ENCODE measurements at places on chromosomes 11 and 22.

DNA sequence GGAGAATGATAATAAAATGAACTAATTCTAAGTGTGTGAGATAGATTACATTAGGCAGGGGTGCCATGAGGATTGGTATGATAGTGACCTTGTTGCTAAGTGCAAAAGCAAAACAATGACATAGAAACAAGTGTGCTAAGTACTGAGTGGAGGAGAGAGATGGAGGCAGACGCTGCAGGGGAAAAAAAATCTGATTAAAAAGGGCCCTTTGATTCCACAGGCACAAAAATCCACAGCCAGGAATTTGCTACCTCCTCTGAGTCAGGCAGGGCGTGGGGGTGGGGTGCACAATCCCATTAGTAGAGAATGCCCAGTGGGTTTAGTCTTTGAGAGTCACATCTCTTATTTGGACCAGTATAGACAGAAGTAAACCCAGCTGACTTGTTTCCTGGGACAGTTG, at the start of gene CNTF:
TSS of gene CNTF (plus strand) at position 322 of the 400 bp plus-strand sequence. CDS start 88 bp downstream, outside the sequence.
- no peak for DNase-seq

DNA sequence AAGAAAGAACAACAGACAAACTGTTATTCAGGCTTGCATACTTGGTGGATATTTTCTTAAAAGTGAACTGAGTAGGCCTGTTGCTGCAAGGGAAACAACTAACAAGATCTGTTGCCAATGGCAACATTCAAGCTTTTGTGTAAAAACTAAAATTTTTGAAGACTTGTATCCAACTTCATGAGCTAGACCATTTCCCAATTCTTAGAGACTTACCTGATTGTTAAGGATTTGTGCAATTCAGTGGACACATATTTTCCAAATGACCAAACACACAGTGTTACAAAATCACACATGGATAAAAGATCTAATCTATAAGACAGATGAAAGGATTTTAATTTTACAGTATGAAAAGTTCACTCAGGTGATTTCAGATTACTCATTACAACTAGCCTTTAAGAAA, 564.1 kb downstream of the CNTN5 start:
- DNase-seq = no peak

- DNase-seq = no peak
Observed at GRCh38 chr22:48941903-48942575, 885.6 kb downstream of the BRD1 start.

GRCh38 chr11:19232910-19233503, 7.7 kb downstream of the E2F8 start:
- no peak for DNase-seq

- DNase-seq = no peak
Observed at GRCh38 chr11:130732476-130732875, 183.8 kb downstream of the SNX19 start.

DNA sequence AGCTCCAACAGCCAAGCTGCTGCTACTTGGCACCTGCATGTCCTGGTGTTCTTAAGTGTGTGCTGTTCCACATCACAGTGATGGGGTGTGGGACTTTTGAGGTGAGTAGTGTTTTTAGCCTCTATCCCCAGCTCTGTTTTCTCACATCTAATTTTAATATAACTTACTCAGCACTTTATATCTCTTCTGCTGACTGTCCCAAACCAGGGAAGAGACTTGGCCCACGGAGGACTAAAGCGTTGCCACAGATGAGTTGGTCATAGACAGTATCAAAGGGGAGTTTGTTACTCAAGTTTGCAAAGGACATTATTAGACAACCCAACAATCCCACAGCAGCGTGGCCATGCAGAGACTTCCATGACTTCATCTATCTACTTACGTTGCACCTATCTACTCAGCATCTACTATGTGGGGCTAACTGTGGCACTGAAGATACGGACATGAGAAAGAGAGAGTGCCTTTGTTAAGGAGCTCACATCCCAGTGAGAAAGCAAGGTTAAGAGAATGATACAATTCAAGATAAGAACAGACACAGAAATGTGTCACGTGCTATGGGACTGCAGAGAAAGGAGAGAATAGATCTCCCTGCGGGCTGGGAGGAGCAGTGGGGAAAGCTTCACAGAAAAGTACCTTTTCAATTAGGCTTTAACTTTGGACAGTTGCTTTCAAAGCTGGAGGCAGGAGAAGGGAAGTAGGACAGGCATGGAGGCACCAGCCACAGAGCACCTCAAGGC, 82.4 kb downstream of the ME3 start:
- no peak for DNase-seq

DNA sequence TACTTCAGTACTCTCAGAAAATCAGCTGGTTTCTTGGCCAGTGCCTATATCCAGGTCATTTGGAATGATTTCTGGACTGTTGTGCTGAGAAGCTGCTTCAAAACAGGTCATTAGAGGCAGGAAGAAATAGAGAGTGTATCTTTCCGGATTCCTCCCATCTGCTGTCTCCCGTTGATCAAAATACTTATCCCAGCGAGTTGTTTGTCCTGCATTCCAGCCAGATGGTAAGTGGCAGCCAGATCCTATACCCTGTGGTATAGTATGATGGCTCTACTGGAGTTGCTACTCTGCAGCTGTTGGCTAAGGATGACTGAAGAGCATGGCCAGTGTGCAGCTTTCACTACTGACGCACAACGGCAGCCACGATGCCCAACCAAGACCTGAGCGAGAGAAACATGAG, 560.9 kb upstream of the ANO5 start:
- no peak for DNase-seq

- DNase-seq = no peak
Observed at GRCh38 chr22:47023871-47024270, 261.4 kb downstream of the TBC1D22A start.

GRCh38 chr11:128331317-128331716, 256.0 kb downstream of the ETS1 start:
- DNase-seq = no peak

GRCh38 chr11:110874437-110875030, 162.3 kb upstream of the ARHGAP20 start:
- DNase-seq = no peak

DNA sequence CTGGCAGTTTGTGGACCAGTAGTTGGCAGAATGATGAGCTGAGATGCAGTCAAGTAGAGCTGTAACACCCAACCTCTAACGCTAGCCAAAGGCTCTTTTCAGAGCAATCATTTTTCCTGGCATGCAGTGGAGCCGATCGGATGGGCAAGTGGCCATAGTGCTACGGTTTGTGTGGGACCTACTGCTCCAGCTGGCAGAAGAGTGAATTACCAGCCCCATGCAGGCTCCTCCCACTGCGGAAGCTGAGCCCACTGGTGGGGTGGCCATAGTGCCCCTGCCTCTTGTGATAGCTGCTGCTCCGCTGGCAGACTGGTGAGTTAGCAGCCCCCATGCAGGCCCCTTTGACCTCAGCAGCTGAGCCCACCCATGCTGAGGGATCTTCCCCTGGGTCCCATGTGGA, 27.0 kb upstream of the SC5D start:
- DNase-seq = no peak

DNA sequence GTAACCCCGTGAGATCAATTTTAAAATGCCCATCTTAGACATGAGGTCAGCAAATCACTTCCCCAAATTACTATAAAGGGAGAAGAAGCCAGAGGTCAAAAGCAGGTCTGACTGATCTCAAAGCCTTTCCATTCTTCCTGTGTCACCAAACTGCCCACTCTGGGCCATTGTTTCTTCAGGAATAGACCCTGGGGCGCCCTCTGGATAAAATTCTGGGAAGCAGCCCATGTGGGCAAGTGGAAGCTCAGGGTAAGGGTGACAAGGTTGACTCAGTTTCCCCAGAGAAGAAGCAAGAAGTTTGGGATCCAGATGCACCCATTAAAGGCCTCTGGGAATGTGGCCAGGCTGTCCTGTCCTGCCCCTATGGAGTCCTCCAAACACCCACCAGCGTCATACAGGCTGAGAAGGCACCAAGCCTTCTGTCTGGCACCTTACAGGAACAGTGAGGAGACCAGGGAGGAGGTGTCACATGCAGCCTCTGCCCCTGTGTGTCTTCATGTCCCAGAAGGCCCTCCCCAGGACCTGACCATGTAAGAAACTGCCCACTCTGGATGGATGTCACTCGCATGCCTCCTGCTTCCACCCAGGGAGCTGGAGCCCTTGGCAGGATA, 50.1 kb downstream of the CHST1 start:
- DNase-seq = no peak

DNA sequence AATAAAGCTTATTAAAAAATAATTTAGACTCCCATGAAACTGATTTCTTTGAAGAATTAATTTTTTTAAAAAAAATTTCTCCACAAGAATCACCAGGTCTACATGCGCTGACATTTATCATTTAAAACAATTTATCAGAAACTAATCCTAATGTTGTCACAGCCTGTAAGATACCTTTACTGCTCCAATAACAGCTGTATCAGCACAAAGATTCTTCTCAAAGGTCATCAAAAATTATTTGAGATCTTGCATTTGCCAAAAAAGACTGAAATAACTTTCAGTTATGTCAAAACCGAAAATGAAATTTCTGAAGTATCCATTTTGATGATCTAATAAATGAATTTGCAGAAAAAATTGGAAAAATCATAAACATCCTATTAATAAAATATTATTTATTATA, 8.1 kb downstream of the KRTAP5-5 start:
- DNase-seq = no peak

- no peak for DNase-seq
Observed at GRCh38 chr11:7622721-7623120, 50.6 kb downstream of the CYB5R2 start.

GRCh38 chr22:47287516-47287915, 525.1 kb downstream of the TBC1D22A start:
- no peak for DNase-seq

DNA sequence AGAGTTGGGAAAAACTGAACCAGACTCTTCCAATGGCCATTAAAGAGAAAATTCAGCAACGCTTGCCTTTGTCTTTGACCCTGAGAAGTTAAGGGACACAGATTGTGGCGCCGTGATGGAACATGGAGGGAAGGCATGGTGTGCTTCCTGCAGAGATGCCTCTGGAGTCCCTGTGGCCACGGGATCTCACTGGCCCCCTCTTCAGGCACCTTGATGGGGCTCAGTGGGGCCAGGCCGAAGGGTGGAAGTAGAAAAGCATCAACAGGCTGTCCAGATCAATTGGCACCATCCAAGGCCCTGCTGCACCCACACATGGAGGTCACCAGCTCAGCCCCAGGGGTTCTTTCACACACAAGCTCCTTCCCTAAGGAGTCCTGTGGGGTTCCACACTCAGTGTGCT, 42.9 kb downstream of the MORC2 start:
- DNase-seq = no peak

- DNase-seq = no peak
Observed at GRCh38 chr11:14518820-14519219, 1.4 kb downstream of the PSMA1 start.

DNA sequence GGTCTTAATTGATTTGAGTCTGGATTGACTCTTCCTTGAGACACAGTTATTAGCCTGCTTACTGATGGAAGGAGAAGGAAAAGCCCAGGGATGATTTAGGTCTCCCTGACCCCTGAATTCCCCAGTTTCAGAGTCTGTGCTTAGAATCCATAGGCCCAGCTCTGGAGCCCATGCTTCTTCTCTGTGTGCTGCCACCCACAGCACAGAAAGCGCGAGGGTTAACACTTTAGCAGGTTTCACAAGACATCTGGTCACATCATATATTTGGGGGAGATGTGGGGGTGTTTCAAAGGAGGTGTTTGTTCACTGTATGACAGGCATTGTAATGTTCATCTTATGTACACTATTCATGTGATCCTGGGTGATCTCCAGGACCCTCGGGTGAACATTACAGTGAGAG, 107.0 kb downstream of the PPP6R3 start:
- no peak for DNase-seq

GRCh38 chr11:125425601-125426000, 70.5 kb downstream of the FEZ1 start:
- DNase-seq = no peak

GRCh38 chr11:15483205-15483604, 368.5 kb downstream of the INSC start:
- DNase-seq = no peak
